ENCODE measurements at places on chromosomes 11 and 22.

DNA sequence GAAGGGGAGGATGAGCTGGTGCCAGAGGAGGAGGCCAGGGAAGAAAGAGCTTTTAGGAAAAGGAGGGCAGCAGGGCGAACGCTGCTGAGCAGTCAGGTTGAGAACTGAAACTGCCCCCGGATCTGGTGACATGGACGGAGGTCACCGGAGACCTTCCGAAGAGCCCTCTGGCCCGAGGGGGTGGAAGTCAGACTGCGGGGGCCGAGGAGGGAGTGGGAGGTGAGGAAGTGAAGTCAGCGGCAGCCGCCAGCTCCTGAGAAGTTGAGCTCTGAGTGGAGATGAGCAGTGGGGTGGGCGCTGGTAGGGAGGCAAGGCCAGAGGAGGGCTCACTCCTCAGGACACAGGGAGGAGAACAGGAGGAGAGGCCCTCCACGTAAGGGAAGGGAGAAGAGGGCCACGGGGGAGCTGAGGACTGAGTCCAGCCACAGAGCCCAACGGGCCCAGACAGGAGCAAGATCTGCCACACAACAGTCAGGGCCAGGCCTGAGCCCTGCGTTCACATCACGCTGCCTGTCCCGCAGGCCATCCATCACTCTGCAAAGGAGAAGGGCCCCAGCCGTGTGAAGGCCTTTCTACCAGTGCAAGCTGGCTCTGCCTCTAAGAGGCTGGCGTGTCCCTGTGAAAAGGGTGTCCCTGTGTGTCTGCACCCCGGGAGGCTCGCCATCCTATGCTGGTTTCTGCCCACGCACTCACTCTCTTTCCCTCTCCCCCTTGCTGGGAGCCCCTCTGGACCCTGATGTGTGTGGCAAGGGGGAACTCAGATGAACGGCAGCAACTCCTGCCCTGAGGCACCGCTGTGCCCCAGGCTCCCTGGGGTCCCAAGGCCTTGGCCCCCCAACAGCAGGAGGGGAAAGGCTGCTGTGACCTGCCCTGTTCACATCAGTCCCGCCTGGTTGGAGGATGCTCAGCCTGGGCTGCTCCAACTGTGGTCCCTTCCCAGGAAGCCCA, 19.0 kb upstream of the LRRC32 start:
- DNase-seq = no peak

DNA sequence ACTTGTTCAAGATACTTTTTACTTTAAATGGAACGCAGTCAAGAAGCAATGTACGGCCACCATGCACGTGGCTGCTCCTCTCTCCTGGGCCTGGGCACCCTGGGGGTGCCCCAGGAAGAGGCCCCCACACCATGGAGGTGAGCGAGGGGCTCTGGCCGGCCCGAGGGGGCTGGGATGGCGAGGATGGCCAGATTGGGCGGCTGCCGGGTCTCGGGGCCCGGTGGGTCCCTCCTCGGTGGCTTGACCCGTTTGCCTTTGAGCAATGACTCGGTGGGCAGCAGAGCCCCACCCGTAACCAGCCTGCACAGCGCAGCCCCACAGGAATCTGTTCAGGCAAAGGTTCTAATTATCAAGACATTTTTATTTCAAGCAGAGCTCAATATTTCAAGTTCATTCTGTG, 167.4 kb downstream of the BRD1 start:
- DNase-seq = no peak

- DNase-seq = no peak
Observed at GRCh38 chr11:61626580-61627380, 45.9 kb upstream of the SYT7 start.

GRCh38 chr11:64357904-64358535, 942 bp upstream of the RPS6KA4 start:
- peak; percentile 63 for DNase-seq

DNA sequence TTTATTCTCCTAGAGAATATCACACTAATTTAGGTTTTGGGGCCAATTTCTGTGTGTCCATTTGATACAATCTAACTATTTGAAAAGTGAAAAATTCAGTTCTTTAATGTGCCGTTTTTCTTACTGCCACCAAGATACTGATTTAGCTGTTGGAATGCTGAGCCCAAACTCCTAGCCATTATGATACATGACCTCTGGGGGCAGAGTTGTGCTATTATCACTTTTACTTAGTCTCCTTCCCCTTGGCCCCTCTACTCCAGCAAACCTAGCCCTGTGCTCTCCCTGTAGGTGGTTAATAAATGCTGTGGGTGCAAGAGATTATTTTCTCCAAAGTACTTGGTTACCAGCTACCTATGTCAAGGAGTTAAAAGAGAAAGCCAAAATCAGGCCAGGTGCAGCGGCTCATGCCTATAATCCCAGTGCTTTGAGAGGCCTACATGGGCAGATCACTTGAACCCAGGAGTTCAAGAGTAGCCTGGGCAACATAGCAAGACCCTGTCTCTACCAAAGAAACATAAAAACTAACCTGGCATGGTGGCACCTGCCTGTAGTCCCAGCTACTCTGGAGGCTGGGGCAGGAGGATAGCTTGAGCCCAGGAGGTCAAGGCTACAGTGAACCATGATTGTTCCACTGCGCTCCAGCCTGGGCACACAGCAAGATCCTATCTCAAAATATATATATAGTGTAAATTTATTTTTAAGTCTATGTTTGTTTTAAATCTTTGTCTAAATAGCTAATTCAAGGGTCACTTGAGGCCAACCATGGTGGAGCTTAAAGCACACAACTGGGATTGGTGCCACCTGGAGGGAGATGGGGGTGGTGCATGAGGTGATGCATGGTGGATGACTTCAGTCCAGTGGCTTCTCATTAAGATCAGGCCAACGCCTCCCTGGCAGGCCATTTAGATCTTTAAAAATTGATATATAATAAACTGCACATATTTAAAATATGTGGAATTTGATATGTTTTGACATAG, 193.2 kb upstream of the PLET1 start:
- DNase-seq = peak; percentile 27

DNA sequence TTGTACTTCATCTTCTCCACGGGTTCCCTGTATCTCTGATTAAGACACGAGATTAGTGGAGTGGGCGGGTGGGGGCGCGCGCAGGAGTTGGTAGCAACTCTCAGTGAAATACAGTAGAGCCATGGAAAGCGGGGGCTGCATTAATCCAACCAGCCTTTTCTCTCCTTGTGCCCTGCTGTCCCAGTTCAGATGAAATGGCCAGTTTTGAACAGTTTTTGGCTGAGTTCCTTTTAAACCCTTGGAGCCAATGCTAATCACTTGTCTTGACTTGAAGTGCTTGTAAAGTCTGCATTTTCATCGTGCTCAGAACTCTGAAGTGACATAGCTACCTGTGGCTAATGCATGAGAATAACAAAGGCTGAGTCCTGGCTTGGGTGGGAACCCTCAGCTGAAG, 734 bp upstream of the TMEM123 start:
- DNase-seq = peak; percentile 52

- DNase-seq = no peak
Observed at GRCh38 chr11:8584511-8584910, 9.5 kb downstream of the STK33 start.

DNA sequence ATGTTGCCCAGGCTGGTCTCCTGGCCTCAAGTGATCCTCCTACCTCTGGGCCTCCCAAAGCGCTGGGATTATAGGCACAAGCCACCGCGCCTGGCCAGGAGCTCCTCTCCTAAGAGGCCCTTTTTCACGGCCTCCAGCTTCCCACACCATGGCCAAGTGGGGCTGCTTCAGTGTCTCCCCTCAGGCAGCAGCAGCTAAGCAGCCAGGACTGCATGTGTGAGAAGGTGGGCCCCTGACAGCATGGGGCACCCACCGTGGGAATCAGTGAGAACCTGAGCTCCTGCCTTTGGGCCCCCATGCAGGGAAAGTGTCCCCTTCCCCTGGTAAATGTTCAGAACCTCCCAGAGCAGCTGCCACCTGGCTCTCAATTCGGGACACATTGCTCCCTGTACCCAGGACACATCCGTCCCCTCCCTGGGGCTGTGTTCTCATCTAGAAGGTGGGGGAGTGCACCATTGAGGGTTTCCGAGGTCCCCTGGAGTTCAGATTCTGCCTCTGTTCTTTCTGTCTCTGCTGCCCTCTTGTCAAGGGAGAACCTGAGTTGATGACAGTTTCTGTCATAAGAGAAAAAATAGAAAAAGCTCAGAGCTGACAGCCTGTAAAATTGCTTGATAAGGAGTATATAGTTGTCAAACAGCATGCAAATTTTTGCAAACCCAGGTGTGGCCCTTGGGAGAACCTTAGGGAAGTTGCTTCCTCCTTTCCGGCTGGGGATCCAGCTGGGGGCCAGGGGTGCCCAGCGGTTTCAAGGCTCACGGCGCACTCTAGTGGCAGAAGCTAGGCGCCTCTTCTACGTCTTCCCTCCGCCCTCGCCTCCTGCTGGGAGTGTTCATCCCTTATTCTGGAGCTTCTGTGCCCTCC, 29.7 kb downstream of the FAM83F start:
- DNase-seq = no peak

- DNase-seq = no peak
Observed at GRCh38 chr11:69109101-69109500, 46.6 kb upstream of the SMIM38 start.

GRCh38 chr22:17470880-17471500, 92.3 kb upstream of the SLC25A18 start:
- no peak for DNase-seq

DNA sequence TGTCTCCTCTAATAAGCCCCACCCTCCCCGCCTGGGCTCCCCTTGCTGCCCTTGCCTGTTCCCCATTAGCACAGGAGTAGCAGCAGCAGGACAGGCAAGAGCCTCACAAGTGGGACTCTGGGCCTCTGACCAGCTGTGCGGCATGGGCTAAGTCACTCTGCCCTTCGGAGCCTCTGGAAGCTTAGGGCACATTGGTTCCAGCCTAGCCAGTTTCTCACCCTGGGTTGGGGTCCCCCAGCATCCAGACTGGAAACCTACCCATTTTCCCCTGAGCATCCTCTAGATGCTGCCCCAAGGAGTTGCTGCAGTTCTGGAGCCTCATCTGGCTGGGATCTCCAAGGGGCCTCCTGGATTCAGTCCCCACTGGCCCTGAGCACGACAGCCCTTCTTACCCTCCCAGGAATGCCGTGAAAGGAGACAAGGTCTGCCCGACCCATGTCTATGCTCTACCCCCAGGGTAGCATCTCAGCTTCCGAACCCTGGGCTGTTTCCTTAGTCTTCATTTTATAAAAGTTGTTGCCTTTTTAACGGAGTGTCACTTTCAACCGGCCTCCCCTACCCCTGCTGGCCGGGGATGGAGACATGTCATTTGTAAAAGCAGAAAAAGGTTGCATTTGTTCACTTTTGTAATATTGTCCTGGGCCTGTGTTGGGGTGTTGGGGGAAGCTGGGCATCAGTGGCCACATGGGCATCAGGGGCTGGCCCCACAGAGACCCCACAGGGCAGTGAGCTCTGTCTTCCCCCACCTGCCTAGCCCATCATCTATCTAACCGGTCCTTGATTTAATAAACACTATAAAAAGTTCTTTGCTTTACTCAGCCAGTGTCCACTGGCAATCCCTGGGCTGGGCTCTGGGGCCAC, 14.4 kb downstream of the TSKU start:
- no peak for DNase-seq

DNA sequence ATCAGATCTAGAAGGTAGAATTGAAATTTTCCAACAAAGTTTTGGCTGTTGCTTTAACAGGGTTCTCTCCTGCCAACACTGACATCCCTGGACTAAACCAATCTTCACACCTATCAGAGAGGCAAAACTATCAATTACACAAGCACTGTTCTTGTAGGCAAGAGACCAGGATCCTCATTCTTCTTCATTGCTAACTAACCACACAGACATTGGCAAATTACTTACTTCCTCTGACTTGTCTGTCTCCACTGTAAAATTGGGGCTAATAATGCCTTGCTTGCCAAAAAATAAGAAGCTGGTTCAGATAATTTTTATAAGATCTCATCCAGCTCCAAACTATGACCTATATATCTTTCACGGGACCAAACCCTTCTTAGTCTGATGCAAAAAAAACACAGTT, 93.8 kb upstream of the DDI1 start:
- DNase-seq = no peak

DNA sequence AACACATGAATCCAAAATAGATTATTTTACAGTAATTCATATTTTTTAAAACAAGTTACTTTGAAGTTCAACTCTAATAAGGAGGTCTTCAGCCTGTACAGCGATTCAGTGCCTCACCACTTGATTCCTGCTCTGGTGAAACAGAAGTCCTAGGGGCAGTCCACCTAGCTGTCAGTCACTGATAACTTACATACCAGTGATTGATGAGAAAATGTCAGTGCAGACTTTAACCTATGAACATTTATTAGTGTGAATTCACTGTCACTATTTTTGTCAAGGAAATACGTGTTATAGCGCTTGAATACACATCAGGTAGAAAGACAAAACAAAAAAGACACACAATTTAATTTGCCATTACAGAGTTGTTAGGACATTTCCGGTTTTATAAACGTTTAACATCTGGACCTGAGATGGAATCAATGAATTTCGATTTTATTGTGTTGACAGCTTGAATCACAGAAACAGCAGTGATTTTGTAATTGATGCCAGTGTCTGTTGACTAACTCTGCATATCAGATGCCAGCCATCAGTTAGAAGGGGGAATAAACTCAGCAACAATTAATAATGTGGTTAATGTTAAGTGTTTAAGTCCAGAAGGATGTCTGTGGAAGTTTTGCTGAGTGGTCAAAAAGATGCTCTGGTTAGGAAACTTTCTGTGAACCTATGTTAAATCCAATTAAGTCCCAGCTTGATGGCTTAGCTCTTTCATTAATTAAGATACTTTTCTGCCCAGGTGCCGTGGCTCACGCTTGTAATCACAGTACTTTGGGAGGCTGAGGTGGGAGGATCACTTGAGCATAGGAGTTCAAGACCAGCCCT, 34.5 kb downstream of the ELF5 start:
- DNase-seq = no peak

GRCh38 chr11:82732734-82733443, 775 bp downstream of the FAM181B start:
- DNase-seq = no peak

DNA sequence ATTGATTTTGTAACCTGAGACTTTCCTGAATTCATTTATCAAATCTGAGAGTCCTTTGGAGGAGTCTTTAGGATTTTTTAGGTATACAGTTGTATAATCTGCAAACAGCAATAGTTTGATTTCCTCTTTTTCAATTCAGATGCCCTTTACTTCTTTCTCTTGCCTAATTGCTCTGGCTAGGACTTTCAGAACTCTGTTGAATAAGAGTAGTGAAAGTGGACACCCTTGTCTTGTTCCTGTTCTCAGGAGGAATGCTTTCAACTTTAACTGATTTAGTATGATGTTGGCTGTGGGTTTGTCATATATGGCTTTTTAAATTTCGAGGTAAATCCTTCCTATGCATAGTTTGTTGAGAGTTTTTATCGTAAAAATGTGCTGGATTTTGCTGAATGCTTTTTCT, 227.4 kb downstream of the CSNK2A3 start:
- no peak for DNase-seq

DNA sequence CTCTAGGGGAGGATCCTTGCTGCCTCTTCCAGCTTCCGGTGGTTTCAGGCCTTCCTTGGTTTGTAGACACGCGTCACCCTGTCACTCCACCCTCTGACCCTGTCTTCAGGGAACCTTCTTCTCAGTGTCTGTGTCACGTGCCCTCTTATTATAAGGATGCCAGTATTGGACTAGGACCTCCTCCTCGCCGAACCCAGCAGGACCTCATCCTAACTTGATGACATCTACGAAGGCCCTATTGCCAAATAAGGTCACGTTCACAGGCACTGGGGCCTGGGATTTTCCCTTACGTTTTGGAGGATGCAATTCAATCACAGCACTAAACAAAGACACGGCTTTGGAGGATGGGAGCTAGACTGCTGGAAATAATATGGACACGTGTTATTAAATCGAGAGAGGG, 408.7 kb downstream of the BRD1 start:
- DNase-seq = no peak

Measured in SW 1271 (cell line).